ENCODE measurements at places on chromosomes 5 and 9. TPM values are rescaled to one million over a fixed set of nuclear protein-coding genes. Genes with fewer than 3 reads are reported as not detected.

Gene MRPS27
- 36.5 TPM for total RNA-seq

Gene PPIC
- not detected for total RNA-seq

Gene PCDHGA10
- total RNA-seq = 0.61 TPM

Gene GFI1B
- total RNA-seq = 0.41 TPM

DNA sequence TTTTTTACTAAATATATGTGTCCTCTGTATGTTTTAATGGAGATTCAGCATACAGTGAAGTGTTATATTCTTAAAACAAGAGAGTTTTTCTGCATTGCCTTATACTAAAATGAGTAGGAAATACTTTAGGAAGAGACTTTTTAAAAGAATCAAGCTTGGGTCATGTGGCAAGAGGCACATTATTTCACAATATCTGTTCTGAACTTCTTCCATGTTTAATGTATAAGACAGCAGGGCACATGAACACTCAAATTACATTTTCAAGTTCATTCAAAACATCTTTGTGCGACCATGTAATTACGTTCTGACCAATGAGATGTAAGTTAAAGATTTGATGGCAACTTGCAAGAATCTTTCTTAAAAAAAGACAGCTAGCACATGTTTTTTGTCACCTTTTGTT lies 1055.9 kb downstream of the NR2F1-AS1 start:
- DNase-seq = no peak

DNA sequence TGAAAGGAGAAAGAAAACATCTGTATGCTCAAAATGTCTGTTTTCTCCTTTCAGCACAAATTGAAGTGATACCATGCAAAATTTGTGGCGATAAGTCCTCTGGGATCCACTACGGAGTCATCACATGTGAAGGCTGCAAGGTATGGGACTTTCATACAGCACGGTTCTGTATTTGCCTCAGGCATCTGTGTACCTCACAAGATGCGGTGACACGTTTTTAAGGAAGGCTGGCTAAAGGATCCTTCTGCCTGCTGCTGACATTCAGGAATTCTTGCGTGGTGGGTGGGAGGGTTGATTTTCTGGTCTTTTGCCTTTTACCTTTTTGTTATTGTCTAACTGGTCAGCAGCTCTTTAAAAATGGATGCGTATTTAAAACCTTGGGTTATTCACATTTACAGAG lies 133.1 kb downstream of the RORB start:
- DNase-seq = no peak

DNA sequence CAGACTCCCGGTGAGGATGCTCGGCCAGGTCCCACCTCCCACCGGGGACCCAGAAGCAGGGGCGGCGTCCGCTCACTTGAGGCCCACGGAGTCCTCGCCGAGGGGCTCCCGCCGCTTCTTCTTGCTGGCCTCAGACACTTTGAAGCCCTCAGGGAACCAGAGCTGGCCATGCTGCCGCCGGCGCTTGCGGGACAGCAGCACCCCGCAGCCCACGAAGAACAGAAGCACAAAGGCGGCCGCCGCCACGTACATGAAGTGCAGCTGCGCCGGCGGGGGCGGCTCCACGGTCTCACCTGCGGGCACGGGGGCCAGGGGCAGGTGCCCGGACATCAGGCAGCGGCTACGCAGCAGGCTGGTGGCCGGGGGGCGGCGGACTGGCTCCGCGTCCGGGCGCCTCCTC lies 19.4 kb upstream of the SEC16A start:
- no peak for DNase-seq

DNA sequence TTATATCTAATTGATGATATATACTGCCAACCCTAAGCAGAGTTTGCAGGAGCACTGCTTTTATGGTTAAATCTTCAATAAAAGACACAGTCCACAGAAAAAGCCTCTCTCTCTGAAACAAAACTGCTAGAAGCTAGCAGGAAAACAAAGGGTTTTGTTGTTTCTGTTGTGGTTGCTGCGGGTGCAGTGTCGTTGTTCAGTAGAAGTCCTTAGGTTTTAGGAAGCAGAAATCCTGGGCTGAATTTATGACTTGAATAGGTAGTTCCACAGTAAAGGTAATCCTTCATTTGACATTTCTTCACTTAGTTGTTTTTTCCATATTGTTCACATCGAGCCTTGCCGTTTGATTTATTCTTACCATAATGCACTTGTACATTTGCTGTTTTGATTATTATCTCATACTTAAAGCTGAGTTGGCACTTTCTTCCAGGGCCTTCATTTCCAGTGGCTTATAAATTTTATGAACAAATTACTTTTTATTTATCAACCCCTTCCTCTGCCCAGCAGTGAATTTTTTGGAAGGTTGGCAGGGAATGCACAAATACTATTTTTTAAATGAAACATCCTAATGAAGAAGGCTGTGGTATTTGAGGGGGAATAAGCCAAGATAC lies 209.6 kb upstream of the SLC30A5 start:
- DNase-seq = peak; percentile 58

DNA sequence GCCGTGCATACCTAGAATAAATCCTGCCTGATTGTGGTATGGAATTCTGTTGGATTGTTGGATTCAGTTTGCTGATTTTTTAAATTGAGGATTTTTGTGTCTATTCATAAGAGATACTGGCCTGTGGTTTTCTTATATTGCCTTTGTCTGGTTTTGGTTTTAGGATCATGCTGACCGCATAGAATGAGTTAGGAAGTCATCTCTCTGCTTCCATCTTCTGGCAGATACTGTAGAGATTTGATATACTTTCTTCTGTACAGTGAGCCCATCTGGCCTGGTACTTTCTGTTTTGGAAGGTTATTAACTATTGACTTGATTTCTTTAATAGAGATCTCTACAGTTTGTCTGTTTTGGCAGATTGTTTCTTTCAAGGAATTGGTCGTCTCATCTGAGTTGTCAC lies 14.7 kb downstream of the CEP72 start:
- no peak for DNase-seq

Data from natural killer cell (primary cell).